ENCODE measurements at places on chromosomes 4 and X. TPM values are rescaled to one million over a fixed set of nuclear protein-coding genes. Genes with fewer than 3 reads are reported as not detected.
A peak's percentile ranks its signal among the peaks of the same experiment; 100 is the strongest.

DNA sequence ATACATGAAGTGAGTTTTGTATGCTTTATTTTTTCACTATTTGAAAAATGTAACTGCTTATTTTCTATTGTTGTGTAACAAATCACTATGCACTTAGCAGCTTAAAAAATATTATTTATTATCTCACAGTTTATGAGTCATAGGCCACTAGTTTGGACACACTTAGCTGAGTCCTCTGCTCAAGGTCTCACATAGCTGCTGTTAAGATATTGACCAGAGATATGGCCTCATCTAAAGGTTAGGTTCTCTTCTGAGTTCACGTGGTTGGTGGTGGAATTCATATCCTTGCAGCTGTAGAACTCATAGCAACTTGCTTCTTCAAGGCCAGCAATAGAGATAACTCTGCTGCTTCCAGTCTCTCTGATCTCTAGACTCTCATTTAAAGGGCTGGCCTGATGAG lies 534.4 kb downstream of the SPRY1 start:
- DNase-seq = peak; percentile 12

- peak; percentile 4 for DNase-seq
Observed at GRCh38 chrX:75155447-75155826, 646 bp downstream of the ABCB7 start.

GRCh38 chr4:139242511-139243051 lies 37.4 kb downstream of the MGARP start:
- DNase-seq = peak; percentile 62

The FAM193A gene
- 6.8 TPM for total RNA-seq

Data from IMR-90 (cell line).